ENCODE measurements at places on chromosomes 16 and 17.
A peak's percentile ranks its signal among the peaks of the same experiment; 100 is the strongest.

DNA sequence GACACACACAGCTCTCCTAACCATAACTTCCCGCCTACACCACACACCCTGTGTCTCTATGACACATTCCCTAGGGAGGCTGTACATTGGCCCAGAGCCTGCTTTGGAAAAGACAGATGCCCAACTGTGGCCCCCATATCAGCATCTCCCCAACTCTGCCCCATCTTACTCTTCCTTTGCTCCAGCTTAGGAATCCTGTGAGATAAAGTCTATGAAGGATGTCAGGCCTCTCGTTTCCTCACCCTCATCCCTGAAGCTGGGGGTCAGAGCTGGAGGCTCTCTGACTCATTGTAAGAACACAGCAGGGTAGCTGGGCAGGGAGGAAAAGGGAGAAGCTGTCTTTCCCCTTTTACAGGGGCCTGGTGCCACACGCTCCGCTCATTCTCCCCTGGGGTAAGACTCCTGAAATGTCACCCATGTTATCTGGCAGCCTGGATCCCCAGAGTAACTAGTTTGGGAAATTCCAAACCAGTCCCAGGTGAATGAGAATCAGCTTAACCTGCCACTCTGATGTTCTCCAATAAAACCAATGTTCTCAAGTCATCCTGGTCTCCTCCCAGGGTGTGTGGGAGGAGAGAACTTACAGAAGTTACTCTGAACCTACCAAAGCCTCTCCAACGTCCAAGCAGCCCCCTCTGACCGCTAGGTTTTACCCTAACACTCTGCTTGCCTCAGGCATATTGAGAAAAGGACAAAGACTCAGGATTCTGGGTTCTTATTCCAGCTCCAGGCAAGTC, 2.8 kb downstream of the RAPGEFL1 start:
- peak; percentile 83 for DNase-seq

- peak; percentile 47 for DNase-seq
These were observed 6.7 kb upstream of the HIGD1B start for GRCh38 chr17:44840936-44841335.

GRCh38 chr17:3663102-3664011, 5.0 kb downstream of the TAX1BP3 start:
- DNase-seq, result no peak

- DNase-seq, result no peak
These were observed 87.5 kb upstream of the SDK2 start for GRCh38 chr17:73731733-73732132.

DNA sequence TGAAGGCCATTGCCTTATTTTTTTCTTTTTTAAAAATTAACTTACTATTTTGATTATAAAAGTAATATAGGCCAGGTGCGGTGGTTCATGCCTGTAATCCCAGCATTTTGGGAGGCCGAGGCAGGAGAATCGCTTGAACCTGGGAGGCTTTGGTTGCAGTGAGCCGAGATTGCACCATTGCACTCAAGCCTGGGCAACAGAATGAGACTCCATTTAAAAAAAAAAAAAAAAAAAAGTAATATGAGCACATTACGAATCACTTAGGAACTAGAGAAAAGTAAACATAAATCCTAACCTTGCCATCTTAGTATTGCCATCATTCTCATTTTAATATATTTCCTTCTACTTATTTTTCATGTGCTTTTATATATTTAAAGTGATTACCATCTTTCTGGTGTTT, 12.9 kb upstream of the TACO1 start:
- DNase-seq, result no peak

- DNase-seq, result no peak
These were observed 223.1 kb downstream of the SEC14L1 start for GRCh38 chr17:77363821-77364361.
